ENCODE measurements at places on chromosomes 6 and 20.

- no peak for ATAC-seq
Observed at GRCh38 chr6:124984668-124985338, 22.6 kb downstream of the RNF217 start.

- no peak for ATAC-seq
Observed at GRCh38 chr6:48136856-48137255, 25.9 kb upstream of the PTCHD4 start.

GRCh38 chr6:25640891-25641290, 11.1 kb upstream of the SCGN start:
- ATAC-seq: no peak

- ATAC-seq: no peak
Observed at GRCh38 chr6:107621229-107621937, 131.5 kb downstream of the SOBP start.

GRCh38 chr20:7828437-7828836, 111.8 kb downstream of the HAO1 start:
- ATAC-seq: no peak

DNA sequence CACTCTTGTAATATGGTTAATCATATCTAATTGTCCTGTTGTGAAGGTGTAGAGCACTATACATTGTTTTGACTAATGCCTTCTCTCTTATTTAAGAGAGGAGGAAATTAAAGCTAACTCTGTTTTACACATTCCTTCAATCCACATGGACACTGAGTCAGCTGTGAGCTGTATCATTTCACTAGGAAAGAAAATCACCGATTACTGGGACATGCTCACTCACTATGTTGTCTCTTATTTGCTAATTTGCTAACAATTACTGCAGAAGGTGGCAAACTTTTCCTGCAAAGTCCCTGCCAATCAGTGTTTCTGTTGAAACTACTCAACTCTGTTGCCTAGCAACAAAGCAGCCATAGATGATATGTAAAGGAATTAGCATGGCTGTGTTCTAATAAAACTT, 98.2 kb downstream of the BCAS1 start:
- ATAC-seq: no peak

DNA sequence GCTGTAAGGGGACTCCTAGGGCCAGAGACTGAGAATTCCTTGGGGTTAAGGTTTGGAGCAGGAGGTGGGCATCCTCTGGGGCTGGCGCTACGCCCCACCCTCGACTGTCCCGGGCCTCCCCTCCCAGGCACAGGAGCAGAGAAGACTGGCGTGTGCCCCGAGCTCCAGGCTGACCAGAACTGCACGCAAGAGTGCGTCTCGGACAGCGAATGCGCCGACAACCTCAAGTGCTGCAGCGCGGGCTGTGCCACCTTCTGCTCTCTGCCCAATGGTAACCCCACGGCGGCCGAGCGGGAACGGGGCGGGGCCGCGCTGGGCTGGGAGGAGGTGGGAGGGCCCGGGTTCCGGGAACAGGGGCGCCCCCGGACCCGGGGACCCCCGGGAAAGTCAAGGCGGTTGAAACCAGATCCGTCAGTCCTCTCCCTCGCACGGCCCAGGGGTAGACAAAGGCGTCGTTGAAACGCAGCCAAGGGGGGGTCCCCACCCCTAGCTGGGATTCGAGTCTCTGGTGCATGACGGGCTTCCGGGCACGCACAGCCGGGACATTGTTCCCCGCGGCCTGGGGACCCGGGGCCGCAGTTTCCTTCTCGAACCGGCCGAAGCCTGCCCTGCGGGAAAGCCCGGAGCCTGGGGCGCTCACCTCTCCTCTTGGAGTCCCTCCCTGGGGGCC, 844 bp downstream of the WFDC2 start:
- ATAC-seq: peak; percentile 89

DNA sequence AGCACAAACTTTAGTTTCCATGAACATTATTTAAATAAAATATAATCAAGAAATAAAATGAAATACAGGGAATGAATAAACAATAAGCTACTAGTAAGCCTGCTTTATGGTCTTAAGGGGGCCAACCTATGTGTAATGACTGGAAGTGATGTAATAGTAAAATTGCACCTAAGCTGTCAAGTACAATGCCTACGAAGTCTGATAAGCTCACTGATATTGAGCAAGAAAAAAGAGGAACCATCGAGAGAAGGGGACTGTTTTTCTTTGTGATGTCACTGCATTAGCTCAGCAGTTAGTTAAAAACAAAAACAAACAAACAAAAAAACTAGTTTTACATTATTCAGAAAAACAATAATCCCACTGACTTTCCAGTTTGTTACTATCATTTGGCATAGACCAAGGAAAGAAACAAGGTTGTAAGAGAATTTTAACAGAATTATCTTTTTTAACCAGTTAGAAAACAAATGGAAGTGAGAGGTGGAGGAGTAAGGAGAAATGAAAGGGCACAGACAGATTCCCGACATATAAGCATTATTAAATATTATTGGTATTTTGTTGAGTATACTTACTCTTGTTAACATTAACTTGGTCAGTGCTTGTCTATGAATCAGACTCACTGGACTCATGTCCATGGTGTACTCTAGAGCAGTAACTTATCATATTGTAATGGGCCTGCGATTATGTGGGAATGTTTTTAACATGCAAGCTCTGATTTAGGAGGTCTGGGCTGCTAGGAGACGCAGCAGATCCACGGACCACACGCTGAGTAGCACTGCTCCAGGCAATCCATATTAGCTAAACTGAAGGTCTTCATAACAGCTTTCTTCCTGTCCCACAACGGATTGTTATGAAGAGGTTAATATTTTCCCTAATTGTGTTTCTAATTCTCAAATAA, 99.6 kb upstream of the HMGCLL1 start:
- no peak for ATAC-seq

DNA sequence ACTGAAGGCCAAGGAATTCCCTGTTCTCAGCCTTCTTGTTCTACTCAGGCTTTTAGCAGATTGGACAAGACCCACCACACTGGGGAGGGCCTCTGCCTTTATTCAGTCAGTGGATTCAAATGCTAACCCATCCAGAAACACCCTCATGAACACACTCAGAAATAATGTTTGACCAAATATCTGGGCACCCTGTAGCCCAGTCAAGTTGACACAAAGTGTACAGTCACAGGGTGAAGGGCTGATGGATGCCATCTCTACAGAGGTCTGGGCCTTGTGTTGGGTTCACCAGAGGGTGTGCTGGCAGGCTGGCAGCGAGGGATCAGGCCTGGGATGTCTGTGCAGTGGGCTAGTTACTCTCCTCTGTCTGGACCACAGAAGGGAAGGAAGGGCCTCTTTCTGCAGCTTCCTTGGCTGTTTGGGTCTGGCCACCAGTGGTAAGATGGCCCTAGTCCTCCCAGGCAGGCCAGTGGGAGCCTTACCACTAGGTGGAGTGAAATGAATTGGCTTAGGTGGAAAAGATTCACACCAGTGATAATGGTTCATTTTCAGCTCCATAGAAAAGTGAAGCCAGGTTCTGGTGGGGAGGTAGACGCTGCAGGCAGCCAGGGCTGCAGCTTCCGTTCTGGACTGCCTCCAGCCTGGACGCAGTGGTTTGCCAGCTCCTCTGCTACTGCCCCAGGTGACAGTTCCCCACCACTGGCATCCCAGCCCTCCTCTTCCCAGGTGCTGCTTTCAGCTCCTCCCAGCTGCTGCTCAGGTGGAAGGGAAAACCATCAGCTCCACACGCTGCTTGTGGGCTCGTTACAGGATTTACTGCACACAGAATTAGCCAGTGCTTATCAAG, 9.2 kb downstream of the TUBB2A start:
- ATAC-seq: no peak

- ATAC-seq: no peak
Observed at GRCh38 chr6:139847457-139847813, 473.0 kb upstream of the CITED2 start.

GRCh38 chr6:167409079-167409478, 84.2 kb downstream of the TTLL2 start:
- ATAC-seq: no peak

DNA sequence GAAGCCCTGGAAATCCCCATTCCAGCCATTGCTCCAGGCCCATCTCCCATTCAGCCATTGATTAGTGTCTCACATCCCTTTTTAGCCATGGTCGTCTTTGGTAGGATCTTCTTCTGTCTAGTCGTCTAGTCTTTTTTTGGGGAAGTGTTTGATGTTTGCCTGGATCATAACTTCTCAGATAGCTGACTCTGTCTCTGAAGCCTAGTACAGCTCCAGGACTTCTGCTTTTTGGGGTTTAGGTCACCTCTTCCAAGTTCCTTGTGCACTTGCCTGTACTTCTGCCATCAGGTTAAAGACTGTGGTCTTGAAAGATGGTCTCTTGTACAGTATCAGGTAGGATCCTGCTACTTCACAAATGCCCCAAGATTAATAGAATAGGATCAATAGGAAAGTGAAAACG, 553.5 kb downstream of the PKHD1 start:
- ATAC-seq: no peak

- ATAC-seq: peak; percentile 84
Observed at GRCh38 chr6:44489910-44490604, 102.6 kb downstream of the CDC5L start.

DNA sequence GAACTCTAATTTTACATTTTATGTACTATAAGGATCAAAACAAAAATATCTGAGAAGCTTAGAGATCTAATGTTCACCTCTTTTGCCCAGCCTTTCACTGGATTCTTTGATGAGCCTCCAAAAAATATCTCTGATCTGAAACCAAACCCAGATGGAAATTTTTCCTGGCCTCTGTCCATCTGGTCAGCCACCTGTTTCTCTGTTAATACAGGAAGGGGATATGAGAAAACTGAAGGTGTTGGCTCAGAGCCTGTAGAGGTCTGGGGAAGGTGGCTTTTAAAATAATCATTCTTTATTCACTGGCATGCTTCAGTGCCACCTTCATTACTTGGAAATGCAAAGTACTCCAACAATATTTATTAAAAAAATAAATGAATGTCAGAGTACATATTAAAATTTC, 8.5 kb upstream of the MCM3 start:
- no peak for ATAC-seq

DNA sequence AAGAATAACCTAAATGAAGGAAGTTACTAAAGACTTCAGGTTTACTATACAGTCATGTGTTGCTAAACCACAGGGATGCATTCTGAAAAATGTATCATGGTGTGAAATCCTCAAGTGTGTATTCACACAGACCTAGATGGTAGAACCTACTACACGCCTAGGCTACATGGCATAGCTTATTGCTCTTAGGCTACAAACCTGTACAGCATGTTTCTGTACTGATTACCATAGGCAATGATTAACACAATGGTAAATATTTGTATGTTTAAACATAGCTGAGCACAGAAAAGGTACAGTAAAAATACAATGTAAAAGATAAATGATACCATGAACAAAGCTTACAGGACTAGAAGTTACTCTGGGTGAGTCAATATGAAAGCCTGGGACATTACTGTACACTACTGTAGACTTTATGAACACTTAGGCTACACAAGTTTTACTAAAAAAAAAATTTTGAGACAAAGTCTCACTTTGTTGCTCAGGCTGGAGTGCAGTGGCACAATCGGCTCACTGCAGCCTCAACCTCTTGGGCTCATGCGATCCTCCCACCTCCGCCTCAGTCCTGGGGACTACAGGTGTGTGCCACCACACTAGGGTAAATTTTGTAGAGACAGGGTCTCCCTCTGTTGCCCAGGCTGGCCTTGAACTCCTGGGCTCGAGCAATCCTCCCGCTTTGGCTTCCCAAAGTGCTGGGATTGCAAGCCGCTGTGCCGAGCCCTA, 36.0 kb downstream of the ADNP start:
- no peak for ATAC-seq

GRCh38 chr6:142443532-142443931, 141.7 kb downstream of the ADGRG6 start:
- peak; percentile 8 for ATAC-seq

- ATAC-seq: no peak
Observed at GRCh38 chr6:24233813-24234442, 107.9 kb downstream of the NRSN1 start.

DNA sequence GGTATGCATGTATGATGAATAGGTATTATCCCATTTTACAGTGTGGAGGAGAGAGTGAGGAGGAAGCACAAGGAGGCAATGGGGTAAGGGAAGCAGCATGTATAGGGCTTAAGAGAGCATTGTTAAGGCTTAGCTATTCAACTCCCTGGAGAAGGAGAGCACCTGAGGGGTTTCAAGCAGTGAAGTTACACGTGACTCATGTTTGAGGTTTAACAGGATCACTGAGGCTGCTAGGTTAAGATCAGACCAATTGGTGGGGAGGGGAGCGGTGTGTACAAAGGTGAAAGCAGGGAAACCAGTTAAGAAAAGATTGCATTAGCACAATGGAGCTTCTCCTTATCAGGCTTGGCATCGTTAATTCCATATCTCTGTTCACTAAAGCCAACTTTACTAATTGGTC, 64.4 kb upstream of the NHSL1 start:
- ATAC-seq: no peak

DNA sequence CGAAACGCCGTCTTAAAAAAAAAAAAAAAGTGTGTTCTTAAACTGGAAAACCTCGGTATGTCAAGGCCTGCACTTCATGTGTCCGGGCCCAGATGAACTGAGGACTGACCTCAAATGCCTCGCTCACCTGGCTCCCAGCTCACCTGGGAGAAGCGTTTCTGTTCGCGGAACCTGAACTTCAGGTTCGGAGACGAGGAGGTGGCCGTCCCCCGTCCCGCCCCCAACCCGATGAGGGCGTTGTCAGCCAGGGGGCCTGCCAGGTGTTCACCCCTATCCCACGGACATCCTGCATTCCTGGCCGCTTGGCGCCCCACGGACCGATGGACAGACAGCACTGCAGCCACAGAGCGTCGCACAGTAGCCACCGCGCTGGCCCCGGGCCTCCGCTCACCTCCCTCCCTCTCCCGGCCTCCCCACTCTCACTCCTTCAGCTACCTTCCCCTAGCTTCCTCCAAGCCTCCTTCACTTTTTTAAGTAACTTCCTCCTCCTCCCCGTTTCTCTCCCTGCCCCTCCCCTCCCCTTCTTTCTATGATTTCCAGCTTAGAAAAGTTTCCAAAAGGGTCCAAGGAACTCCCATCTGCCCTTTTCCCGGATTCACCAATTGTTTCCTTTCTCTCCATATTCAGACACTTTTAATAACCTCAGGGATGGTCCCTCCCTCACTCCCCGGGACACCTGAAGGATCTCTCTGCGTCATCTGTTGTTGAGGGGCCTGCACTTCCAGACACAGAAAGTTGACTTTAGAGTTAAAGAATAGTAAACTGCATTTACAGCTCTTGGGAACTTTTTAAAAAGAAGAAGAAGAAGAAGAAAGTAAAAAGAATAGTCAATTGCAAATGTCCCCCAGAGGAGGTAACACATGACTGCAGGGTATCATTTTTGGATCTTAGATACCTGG, 22.7 kb upstream of the MCM3 start:
- ATAC-seq: no peak

Measured in SK-N-SH treated with all-trans-retinoic acid at 6 μM for 48 hours (cell line).